Foreskin fibroblast (primary cell): ENCODE measurements at places on chromosomes 7 and 10.

- DNase-seq = no peak
Observed at GRCh38 chr10:78549140-78549935, 515.7 kb downstream of the RPS24 start.

DNA sequence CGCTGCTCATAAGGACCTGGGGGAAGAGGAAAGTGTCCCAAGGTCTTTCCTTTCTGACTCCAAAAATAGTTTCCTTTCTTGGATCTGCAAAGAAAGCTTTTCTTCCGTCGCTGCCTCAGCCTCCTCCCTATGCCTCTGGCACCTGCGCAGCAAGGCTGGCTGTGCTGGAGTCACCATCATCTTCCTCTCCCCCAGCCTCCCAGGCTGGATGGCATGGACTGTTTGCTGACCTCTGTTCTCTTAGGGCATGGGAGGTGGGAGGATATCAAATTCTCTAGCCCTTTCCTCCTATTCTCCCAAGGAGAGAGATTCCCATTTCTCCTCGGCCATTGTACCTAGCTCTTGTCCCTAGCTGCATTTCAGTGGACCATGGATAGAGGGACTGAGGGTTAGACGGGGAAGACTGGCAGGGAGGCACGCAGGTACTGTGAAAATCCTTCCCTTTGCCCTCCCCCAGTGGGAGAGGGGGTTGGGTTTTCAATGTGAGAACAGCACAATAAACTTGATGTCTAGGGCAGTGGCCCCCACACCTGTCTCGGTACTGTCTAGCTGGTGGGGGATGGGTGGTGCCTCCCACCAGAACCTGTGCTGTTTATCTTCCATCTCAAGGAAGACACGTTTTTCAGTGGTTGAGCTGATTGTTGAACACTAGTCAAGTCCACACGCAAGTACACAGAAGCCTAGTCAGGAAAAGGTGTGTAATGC is 2.6 kb downstream of the PPP1R35 start:
- no peak for DNase-seq

DNA sequence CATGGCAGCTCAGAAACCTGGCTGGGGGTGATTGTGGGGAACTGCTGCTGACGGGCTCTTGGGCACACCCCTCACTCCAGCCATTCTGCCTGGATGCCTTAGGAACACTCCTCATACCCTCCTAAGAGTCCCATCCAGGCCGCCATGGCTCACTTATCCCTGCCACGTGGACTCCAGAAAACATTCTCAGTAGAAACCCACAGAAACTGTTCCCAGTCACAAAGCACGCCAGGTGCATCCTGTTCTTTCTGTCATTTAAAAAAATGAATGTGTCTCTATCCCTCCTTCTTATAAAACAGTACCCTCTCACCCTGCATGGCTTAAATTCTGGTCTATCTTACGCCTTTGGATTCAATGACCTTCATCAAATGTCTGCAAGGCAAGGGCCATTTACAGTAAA is 177.7 kb downstream of the CUX1 start:
- DNase-seq = no peak

GRCh38 chr10:100697070-100697469 is 48.3 kb upstream of the PAX2 start:
- DNase-seq = peak; percentile 62

GRCh38 chr7:143299346-143299745 is 11.2 kb downstream of the CASP2 start:
- DNase-seq = peak; percentile 64

GRCh38 chr10:120039826-120040225 is 147.3 kb downstream of the SEC23IP start:
- no peak for DNase-seq

DNA sequence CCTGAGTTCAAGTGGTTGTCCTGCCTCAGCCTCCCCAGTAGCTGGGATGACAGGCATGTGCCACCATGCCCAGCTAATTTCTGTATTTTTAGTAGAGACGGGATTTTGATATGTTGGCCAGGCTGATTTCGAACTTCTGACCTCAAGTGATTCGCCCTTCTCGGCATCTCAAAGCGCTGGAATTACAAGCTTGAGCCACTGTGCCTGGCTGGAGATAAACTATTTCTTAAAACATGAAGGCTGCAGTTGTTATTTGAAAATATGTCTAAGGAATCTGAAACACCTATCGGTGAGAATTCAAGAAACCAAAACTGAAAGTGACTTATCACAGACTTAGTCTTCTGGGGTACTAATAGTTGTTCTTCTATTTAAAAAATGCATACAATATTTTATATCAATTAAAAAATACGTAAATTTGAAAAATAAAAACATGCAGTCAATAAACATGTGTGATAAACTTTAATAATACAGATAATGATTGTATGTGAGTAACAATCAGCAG is 176.9 kb upstream of the PRSS58 start:
- DNase-seq = no peak

GRCh38 chr7:30112103-30112713 is 22.6 kb upstream of the MTURN start:
- no peak for DNase-seq

- DNase-seq = no peak
Observed at GRCh38 chr10:43120929-43121314, 17.3 kb upstream of the CSGALNACT2 start.

- DNase-seq = no peak
Observed at GRCh38 chr10:22564060-22564459, 150.3 kb downstream of the PIP4K2A start.

DNA sequence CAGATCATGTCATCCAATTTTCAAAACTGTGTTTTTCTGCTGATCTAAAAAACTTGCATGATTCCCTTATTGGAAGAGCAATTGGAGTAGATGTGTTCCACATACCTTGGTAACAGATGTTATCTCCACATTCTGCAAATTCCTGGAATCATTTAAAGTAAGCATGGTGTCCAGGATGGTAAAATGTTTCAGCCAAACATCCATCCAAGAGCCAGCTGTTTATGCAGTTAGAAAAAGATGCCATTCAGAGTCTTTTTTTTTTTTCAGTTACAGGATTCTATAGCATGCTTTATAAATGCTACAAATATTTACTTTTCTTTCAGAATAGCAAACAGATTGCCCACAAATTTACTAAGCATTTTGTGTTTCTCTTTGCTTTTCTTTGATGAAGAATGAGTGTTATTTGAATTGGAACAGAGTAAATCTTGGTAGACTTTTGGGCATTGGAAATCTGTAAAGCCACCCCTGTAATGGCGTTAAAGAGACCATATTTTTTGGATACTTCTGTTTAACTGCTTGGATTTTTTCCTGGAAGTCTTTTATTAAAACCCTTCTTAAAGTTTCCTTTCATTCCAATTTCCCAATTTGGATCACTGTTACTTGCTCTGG is 149.8 kb downstream of the GNAT3 start:
- DNase-seq = no peak

GRCh38 chr10:35661236-35661635 is 19.1 kb upstream of the FZD8 start:
- peak; percentile 1 for DNase-seq
